ENCODE measurements at places on chromosomes 11 and 22.

DNA sequence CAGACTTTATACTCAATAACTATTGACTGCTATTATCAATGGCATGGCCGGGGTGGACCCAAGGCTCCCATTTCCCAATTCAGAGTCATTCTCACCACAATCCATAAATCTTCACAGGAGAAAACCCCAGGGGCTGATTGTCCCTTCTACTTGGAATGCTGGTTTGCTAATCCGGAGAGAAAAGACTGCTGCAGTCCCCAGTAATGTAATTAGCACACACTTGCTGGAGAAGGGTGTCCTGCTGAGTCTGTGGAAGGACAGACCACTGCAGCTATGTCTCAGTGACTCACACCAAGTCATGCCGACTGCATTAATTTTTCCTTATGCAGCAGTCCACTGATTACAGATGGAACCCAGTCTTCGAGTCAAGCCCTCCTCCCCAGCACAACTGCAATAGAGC is 5.9 kb upstream of the ETS1 start:
- peak; percentile 22 for DNase-seq

DNA sequence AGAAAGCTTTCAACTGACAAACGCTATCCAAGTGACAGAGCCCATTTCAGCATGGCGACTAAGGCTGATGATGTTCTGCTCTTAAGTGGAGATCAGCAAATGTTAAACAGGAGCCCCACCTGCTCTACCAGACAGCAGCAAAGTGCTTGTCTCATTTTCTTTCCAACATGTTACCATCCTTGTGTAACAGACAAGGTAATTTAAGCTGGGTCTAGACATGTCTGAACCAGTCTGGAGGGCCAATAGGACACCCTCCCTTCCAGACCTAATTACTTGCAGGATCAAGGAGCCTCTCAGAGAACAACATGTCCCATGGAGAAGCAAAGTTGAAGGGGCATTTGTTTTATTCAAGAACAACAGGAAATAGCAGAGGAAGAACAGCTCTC is 3.9 kb upstream of the LMO2 start:
- no peak for DNase-seq

DNA sequence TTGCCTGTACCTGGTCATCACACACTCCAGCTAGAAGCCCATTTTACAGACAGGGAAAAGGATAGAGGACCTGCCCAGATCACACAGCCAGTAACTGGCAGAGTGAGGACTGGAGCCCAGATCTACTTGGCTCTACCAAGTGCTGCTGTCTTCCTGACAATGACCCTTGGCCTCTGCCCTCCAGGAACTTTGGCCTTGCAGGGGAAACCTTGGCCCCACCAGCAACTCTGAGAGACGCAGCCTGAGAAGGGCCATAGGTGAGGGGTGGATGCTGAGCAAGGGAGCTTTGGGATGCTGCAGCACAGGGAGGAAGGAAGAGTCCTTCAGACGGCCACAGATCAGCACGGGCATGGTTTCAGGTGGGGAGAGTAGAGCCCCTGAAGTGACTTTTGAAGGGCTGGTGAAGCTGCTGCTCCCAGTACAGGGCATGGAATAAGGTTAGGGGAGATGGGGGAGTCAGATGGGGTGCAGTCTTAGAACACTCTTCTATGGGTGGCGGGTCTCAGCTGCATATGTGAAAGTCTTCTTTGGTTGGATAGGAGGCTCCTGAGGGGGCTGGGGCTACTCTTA is 2.0 kb upstream of the CAPN5 start:
- DNase-seq, result no peak

GRCh38 chr11:133600306-133600705 is 68.0 kb upstream of the OPCML start:
- no peak for DNase-seq

- DNase-seq, result peak; percentile 51
Observed at GRCh38 chr11:27972522-27973170, 135.3 kb downstream of the KIF18A start.

- no peak for DNase-seq
Observed at GRCh38 chr11:120586728-120587127, 75.2 kb downstream of the GRIK4 start.

DNA sequence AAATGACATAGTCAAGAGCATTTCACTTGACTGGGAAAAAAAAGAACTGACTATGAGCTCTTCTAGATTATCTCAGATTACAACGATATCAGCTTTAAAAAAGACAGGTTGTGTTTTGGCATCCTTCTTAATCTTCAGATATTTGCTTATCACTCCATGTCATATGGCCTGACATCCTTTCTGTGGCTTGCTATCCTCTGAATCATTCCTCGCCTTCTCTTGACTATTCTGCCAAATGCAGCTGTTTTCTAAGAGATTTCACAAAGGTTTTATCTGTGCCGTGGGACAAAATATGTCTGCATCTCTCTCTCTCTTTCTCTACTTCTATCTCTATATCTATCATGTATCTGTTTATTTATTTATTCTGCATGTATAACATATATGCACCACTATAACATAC is 746.1 kb downstream of the CNTN5 start:
- no peak for DNase-seq

DNA sequence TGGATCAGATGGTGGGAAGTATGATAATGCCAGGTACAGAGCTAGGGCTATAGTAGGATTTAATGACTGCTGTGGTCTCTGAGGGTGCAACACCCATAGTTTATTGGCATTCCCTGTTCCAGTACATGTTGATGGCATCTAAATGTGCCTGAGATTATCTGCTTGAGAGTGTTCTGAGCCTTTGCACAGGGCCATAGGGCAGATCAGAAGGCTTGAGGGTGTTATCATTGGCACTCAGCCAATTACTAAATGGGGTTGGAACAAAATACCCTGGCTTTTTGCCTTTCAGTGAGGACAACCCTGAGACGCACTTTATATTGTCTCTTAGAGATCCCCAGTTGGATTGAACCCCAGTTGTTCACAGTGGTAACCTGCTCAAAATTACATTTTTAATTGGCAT is 6.7 kb downstream of the SLC5A12 start:
- DNase-seq, result no peak

DNA sequence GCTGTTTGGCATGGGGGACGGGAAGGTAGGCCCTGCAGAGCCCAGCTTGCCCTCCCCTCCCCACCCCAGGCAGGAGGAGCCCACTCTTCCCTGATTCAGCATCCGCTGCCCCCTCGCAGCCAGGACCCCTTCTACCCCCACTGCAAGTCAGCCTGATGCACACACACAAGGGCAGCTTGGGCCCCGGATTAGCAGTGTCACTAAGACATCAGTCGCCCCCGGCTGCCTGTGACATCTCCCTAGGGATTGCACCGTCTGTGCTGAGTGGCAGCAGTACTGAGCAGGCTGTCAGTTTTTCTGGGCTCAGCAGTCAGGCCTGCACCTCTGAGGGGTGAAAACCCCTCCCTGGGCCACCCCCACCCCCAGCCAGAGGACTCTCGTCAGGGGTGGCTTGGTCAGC is 30.4 kb upstream of the SYT7 start:
- no peak for DNase-seq

GRCh38 chr11:12420040-12420439 is 42.7 kb downstream of the PARVA start:
- no peak for DNase-seq

GRCh38 chr22:50673231-50674129 is 857 bp downstream of the SHANK3 start:
- no peak for DNase-seq

- no peak for DNase-seq
Observed at GRCh38 chr11:10503221-10503620, 37.8 kb downstream of the RNF141 start.

- no peak for DNase-seq
Observed at GRCh38 chr11:4704054-4704789, at the start of gene MMP26. TSS of gene MMP26 (plus strand) at chr11:4704784.

DNA sequence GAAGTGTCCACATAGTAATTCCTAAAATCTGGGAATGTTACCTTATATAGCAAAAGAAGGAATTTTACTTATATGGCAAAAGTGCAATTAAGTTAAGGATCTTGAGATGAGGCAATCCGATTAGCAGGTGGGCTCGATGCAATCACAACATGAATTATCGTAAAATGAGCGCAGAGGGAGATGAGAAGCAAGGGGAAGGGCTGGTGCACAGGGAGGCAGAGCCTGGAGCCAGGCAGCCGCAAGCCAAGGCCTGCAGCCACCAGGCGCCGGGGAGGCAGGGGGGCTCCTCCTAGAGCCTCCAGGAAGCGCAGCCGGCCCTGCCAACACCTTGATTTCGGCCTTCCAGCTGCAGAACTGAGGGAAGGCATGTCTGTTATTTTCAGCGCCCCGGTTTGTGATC is 85.7 kb downstream of the CELSR1 start:
- DNase-seq, result no peak

DNA sequence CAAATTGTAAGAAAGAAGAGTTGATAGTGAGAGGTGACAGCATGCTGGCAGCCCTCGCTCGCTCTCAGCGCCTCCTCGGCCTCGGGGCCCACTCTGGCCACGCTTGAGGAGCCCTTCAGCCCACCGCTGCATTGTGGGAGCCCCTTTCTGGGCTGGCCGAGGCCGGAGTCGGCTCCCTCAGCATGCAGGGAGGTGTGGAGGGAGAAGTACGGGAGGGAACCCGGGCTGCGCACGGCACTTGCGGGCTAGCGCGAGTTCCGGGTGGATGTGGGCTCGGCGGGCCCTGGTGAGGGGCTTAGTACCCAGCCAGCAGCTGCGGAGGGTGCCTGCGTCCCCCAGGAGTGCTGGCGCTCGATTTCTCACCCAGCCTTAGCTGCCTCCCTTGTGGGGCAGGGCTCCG is 539.7 kb upstream of the CCDC179 start:
- DNase-seq, result no peak

GRCh38 chr11:86414032-86414431 is 39.3 kb downstream of the CCDC81 start:
- no peak for DNase-seq

GRCh38 chr11:47179655-47179991 is 2.9 kb upstream of the ARFGAP2 start:
- DNase-seq, result peak; percentile 42

DNA sequence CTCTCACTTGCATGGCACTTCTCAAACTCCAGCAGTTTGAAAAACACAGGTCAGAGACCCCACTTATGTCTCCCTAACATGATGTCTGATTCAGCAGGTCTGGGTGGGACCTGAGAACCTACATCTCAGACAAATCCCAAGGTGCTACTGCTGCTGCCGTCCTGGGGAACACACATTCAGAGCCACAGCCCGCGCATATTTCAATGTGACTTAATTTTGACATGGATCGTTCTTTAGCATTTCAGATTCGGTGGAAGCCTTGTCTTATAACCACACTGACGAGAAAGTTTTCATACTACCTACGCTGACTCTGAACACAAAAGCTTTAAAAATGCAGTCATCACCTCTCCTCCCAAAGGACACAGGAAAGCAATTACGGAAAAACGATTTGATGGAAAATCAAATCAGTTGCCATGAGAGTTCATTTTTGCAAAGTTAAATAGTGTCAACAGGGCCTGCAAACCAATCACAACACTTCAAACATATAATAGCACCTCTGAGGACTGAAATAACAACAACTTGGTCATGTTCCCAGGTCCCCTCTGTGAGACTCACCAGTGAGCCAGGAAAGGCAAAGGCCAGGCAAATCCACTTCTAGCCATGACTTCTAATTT is 132.6 kb downstream of the SHANK2 start:
- DNase-seq, result no peak

GRCh38 chr11:104623518-104623917 is 274.7 kb downstream of the CASP12 start:
- DNase-seq, result peak; percentile 24

DNA sequence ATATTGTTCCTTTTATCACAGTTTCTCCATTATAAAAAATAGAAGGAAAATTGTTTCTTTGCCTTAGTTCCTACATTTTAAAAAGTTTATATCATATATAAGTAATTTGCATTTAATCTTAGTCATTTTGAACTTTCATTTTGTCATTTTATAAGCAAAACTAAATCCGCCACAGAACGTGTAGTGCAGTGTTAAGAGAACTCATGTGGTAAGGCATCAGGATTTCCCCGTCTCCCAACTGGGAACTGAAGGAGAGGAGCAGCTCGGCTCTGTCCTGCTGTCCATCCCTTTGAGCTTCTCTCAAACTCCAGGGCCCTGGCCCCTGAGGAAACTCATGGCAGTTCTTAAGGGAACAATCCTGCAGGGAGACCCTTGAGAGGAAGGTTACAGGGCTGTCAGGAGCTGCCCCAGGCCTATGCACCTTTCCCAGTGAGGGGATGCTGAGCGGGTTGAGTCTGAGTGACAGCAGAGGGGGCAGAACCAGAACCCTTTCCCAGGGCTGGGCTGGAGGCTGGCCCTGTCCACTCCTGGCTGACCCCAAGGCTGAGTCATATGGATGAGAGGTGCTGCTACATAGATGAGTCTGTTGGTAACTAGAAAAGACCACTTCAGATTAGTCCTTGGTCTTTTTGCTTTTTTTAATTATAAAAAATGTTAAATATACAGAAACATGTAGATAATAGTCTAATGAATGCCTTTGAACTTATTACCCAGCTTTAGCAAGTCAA is 333.1 kb downstream of the TBC1D22A start:
- no peak for DNase-seq

DNA sequence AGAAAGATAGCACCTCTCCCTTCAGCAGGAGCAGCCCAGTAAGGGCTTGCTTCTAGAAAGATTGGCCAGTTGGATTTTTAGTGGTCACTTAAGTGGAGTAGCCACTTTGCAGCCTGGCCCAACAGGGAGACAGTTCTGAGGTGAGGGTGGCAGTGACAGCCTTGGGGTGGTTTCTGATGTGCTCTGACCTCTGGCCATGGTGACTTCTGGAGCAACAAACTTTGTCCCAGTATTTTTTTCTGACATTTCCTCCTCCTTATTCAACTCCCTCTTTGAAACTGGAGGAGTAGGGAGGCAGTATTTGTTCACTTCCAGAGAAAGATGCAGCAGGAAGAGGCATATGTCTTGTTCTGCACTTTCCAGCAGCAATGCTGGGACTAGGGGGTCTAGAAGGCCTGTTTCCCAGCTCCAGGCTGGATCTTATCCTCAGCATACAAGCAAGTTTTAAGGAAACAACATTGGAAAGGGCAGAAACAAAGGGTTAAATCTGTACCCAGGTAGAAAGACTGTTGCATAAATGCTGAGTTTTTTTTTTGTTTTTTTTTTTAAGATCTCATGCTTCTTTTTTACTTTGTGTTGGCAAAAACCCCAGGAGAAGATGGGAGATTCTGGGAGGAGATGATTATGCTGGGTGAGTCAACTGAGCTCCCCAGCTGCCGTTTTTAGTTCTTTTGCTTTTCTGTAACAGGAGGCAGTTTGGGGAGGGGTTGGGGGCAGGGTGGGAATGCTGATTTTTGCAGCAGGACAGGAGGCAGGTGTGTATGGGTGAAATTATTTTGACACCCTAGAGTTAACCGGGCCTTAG is 37.2 kb downstream of the RCOR2 start:
- DNase-seq, result peak; percentile 61

GRCh38 chr11:111693224-111693937 is 72.8 kb downstream of the PPP2R1B start:
- no peak for DNase-seq

DNA sequence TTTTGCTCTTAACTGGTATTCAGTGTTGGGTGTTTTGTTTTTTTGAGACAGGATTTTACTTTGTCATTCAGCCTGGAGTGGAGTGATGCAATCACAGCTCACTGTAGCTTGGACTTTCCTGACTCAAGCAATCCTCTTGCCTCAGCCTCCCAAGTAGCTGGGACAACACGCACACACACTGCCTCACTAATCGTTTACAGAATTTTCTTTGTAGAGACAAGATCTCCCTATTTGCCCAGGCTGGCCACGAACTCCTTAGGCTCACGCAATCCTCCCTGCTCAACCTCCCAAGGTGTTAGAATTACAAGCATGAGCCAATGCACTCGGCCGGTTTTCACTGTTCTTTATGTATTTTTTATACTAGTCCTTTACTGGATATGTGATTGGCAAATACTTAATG is 51.0 kb upstream of the IGLL5 start:
- peak; percentile 1 for DNase-seq

Data from fibroblast of villous mesenchyme (primary cell).